IMR-90 (cell line): ENCODE measurements at places on chromosomes 13 and 19. TPM values are rescaled to one million over a fixed set of nuclear protein-coding genes. Genes with fewer than 3 reads are reported as not detected.

DNA sequence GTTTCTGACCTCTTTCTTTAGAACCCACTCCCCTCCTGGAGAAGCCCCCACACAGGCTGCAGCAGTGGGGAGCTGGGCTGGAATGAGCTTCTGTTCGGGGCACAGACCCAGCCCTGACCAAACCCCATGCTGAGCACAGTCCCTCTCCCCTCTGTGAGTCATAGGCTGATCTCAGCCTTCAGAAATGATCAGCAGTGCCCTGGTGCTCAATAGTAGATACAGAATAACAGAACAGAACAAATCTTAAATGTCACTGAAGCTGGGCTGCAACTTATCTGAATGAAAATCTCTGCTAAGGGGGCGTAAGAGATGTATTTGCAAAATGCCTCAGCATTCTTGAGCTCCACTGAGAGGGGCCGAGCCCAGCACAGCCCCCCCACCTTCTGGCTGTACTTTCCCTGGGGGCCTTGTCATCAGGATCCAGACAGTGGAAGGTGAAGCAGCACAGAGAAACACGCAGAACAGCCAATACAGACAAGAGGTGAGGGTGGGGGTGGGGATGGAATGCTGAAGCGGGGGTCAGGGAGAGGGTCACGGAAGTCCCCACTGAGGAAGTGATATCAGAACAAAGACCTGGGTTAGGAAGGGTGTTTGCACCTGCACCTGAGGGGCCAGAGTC, 9.9 kb downstream of the ZNF665 start:
- DNase-seq: peak; percentile 66

The GJB6 gene
- not detected in 2 replicates for total RNA-seq

DNA sequence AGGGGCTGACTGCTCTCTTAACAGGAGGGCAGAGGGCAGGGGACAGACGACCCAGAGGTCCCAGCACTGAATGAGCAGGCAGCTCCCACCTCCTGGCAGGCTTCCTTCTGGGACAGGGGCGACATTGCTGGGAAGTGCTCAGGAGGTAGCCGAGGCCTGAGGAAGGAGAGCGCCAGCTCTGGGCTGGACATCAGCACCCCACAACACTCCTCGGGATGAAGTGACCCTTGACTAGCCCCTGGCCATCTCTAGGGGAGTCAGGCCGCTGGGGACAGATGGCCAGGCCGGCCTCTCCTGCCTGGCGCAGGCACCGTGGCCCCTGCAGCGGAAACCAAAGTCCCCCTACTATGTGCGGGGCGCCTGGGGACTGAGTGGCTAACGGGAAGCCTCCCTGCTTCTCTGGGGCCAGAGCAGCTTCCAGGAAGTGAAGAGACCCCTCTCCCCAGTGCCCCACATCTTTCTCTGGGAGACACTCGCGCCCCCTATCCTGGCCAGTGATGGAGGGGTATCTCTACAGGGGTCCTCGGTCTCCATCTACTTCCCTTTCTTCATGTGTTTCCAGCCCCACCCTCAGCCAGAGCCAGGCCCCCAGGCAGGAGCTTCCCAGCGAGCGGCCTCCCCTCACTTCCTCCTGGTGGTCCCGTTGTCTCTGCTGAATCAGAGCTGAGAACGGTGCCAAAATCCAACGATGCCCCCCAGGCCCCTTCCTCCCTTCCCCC, 10.1 kb downstream of the PRR36 start:
- no peak for DNase-seq

GRCh38 chr13:27972478-27972820, 3.3 kb upstream of the CDX2 start:
- DNase-seq: no peak

The CYP4F8 gene
- not detected in 2 replicates for total RNA-seq

GRCh38 chr13:52461265-52461664, 6.0 kb downstream of the CKAP2 start:
- no peak for DNase-seq

- DNase-seq: no peak
These were observed 73.7 kb downstream of the SLC15A1 start for GRCh38 chr13:98678741-98679140.

GRCh38 chr19:42279155-42279901, 10.3 kb downstream of the CIC start:
- no peak for DNase-seq

DNA sequence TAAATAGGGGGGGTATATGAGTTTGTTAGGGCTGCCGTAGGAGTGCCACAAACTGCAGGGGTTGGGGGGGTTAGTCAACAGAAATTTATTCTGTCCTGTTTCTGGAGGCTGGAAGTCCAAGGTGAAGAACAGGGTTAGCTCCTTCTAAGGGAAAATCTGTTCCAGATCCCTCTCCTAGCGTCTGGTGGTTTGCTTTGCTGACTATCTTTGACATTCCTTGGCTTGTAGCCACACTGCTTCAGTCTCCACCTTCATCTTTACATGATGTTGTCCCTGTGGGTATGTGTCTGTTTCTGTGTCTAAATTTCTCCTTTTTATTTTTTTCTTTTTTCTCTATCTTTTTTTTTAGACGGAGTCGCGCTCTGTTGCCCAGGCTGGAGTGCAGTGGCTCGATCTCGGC, 8.1 kb upstream of the ICAM1 start:
- DNase-seq: peak; percentile 65

- no peak for DNase-seq
These were observed 11.9 kb upstream of the PIK3R2 start for GRCh38 chr19:18141031-18141430.

The TSPAN16 gene
- not detected in 2 replicates for total RNA-seq

The NLRP7 gene
- not detected in 2 replicates for total RNA-seq

The CHST8 gene
- total RNA-seq: not detected in 2 replicates

DNA sequence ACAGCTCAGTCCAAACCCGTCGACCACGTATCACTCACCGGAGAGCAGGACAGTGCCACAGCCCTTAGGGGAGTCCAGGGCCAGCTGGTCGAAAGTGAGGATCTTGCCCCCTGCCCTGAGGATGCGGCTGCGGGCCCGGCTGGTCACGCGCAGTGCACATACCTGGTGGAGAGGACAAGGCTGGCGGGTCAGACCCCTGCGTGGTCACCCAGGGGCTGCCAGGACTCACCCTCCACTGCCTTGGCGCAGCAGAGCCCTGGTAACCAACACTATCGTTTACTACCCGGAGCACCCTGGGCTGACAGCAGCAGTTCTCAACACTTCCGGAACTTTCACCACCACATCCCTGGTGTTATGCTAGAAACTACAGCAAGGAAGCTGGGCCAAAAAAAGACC, 1.2 kb upstream of the FAM83E start:
- DNase-seq: no peak

The C5AR2 gene
- total RNA-seq: under 0.01 TPM in 1 of 2 replicates, not detected in the other

DNA sequence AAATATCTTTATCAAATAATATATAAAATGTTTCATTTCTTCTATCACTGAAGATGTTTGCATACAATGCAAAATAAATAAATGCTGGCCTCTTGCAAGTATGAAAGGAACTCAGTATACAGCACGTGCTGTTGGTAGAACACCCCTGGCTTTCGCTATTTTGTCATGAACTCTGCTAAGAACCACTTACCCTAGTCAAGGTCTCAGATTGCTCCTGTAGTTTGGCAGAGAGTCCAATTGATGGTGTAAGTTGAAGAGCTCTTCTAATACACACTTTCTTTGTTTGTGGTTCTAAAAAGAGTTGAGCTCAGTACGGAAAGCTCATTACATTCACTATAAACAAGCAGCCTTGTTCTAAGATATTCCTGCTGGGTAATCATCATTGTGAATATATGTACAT, 1258.9 kb downstream of the EFNB2 start:
- no peak for DNase-seq

DNA sequence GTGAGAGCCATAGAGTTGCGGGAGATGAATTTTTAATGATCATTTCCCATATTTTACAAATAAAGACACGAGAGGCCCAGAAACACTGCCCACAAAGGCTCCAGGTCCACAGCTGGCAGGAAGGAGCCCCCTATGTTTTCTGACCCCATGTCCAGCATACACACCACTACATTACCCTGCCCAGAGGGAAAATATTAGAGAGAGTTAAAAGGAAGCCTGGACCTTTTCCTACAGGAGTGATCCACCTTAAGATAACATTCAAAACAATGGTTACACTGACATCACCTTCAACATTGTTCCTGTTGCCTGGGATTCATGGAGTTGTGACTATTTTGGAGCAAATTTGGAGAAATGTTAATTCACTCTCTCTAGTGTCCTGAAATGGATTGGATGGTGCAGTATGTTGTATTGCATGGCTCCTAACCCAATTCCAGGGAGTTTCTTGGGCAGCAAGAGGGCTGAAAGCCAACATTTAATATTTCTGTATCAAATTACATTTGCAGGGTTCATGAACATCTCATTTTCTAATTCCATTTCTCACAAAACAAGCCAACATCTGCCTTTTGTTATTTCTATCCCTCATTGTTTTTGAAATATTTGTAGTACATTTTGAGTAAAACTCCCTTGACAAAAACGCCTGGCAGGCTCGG, 172.5 kb downstream of the DLEU7 start:
- DNase-seq: no peak

The ZNF560 gene
- 0.90 and 1.1 TPM in 2 replicates for total RNA-seq
